Occipital lobe (tissue), 3 donors: ENCODE measurements at places on chromosomes 1 and 21. TPM values are rescaled to one million over a fixed set of nuclear protein-coding genes. Genes with fewer than 3 reads are reported as not detected.

DNA sequence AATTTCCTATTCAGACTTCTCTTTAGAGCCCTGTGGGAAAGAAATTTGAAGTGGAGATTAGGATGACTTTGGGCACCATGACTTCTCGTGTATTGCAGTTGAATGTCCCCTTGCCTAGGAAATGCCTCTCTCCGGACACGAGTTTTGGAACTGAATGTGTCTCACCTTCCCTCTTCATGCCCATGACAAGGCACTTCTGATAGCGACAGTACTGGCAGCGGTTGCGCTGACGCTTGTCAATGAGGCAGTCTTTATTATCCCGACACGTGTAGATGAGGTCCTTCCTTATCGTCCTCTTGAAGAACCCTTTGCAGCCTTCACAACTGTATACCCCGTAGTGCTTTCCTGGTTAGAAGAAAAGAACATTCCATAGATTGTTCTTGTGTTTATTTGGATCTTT, 28.1 kb downstream of the RXRG start:
- DNase-seq = no peak

DNA sequence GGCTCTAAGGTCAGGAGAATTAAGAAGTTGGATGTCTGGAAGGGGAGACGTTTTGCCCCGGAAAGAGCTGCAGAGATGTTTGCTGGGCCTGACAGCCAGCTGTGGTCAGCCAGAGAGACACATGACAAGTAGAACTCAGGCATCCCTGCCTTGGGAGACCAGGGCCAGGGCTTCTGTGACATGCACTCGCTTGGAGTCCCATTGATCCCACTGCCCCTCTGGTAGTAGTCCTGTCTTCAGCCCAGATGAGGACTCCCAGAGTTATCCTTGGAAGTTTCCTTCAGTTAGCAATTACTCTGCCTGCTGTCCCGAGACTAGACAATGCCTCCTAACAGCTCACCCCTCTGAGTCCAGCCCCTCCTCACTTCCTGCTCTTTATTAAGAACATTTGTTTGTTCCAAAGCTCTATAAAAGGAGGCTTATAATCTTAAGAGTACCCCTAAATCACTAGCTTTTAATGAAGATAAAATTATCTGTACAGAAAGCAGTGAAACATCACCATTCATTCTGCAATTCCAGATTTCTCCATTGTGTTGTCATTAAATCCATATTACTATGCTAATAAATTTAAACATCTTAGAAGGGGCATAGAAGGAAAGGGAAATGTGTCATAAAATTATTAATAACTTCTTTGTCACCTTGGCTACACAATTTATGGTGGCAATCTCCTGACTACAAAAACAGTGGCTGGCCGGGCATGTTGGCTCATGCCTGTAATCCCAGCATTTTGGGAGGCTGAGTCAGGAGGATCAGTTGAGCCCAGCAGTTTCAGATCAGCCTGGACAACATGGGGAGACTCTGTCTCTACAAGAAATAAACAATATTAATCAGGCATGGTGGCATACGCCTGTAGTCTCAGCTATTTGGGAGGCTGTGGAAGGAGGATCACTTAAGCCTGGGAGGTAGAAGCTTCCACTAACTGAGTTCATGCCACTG, 94.2 kb downstream of the KCNK1 start:
- DNase-seq = no peak

GRCh38 chr1:11748294-11749202, 12.6 kb downstream of the AGTRAP start:
- no peak for DNase-seq

DNA sequence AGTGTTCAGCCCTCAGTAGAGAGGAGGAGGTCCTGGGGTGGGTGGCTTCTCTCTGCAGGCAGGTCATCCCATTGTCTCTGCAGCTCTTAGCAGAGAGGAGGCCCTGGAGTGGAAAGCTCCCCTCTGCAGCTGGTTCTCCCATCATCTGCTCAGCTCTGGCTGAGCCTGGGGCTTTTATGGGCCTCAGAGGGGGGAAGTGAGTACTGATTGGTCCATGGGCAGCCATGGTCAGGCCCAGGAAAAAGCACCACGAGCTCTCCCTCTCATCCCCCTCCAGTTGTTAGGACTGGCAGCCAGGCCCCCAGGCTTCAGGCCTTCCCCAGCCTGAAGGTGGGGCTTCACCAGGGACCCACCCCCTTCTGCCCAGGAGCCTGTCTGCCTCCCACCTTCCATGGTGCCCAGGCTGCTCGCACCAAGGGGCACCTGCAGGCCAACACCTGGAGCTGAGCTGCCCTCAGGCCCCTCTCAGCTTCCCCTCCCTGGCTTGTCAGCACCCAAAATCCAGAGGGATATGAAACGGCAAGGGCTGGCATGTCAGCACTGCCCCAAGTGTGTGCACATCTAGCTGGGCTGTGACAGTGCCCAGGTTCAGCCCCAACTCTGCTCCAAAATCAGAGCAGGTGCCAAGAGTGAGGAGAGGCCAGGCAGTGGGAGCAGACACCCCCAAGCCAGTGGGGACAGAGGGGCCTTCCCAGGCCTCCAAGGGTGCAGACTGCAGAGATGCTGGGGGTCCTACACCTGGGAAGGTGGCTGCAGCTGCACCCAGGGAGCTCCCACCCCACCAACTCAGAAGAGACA, 449.0 kb downstream of the MATN1 start:
- no peak for DNase-seq

DNA sequence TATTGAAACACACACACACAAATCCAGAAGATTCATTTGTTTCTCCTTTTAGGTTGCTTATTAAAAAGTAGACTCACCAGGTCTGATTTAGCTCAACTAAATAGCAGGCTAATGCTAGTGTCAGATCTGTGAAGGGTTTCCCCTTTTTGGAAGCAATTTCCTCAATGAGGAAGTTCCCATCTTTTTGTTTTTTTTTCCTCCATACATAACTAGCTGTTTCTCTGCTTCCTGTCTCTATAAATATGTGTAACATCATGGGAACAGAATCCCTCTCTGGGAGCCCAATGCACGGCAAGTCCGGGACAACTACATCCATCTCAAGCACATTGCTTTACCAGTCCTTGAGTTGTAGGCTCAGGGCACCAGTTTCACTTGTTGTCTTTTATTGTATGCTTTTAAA, 1421.1 kb downstream of the PLA2G4A start:
- no peak for DNase-seq

The NTMT2 gene
- not detected for total RNA-seq

DNA sequence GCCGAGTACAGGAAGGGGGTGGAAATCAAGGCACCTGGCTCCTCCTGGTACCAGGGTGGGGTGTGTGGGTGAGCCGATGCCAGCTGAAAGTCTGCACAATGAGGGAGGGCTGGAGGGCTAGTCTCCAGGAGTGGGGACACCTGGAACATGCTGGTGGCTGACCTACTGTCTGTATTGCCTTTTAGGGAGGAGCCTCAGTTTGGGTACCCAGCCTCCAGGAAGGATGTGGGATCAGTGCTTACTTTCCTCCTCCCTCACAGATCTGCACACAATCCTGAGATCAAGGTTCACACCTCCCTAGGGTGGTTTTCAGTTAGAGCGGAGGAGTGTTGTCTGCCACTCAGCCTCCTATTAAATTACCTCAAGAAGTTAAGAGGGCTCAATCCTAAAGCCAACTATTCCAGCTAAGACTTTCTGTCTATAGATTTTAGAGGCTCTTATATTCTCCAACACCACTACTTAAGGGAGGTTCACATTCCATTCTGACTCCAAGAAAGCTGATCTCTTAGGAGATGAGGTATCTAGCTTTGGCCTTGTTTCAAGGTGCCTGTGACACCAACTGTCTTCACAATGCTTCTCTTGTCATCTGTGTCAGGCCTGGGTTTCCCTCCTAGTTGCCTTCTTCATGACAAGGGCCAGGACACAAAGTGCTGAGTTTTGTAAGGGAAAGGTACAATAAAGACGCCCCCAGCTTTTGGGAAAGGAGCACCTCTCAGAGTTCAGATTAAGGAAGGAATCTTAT, 15.7 kb downstream of the SSR2 start:
- DNase-seq = no peak

The TPTE gene
- total RNA-seq = not detected

The C1orf141 gene
- not detected for total RNA-seq

The OR2L3 gene
- total RNA-seq = 1.2 TPM

The FAM177B gene
- not detected for total RNA-seq

- DNase-seq = peak; percentile 58
Observed at GRCh38 chr21:45554477-45555175, 12.4 kb upstream of the SLC19A1 start.

- no peak for DNase-seq
Observed at GRCh38 chr1:107943694-107944093, 21.3 kb downstream of the VAV3 start.

GRCh38 chr21:36210779-36211659, 54.4 kb downstream of the DOP1B start:
- no peak for DNase-seq

DNA sequence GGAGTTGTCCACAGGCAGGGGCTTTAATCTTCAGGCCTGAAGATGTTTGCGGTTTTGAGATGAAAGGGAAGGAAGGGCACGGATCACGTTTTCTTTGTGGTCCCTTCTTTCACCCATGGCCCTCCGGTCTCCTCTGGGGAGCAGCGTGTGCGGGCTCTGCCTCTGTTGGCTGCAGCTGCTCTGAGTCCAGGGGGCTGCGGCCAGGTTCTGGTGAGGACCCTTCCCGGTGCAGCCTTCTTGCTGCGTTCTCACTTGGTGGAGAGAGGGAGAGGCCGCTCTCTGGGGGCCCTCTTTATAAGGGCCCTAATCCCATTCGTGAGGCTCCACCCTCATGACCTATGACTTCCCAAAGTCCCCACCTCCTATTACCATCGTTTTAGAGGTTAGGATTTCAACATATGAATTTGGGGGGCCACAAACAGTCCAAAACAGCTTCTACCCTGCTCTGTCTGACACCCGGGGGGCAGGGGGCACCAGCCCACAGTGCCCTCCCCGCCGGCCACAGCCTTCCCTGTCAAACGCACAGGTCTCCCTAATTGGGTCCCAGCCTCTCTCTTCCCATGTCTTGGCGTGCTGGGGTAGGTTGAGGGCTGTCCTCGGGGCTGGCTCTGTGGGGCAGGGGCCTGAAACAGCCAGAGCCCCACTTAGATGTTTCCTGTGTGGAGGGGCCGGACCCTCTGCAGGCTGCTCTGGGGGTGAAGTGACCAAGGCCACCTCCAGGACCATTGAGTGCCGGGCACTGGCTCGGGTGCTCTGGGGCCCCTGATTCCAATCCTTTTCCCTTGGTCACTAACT, 100.1 kb upstream of the C1orf174 start:
- DNase-seq = no peak

The RNU1-2 gene
- total RNA-seq = under 0.01 TPM

DNA sequence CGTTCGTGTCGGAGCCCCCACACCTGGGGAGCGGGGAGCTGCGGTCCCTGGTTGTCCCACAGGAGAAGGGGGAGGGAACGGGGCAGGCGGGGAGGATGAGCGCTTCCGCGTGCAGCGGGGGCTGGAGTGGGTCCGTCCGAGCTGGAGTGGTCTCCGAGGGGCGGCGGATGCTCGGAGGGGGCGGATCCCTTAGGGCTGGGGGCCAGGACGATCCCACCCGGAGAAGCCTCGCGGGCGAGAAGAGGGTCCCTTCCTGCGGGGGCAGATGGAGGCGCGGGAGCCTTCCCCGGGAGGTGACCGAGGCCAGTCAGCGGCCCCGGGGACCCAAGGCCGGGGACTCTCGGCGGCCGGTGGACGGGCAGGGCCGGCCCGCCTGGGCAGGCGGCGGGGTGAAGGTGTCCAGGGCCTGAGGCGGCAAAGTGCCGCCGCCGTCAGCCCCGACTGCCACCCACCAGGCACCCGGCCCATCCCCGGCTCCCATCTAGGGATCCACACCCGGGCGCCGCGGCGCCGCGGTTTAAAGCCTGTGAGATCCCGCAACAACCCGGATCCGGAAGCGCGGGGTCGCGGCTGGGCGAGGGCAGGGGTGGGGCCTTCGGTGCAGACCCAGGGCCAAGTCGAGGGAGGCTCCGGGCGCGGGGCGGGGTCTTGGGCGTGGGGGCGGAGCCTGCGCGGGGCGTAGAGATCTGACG, 5.3 kb upstream of the CCDC27 start:
- peak; percentile 87 for DNase-seq

The FAM151A gene
- total RNA-seq = not detected

The GNAT2 gene
- not detected for total RNA-seq

The OR2T33 gene
- not detected for total RNA-seq

The CLEC20A gene
- total RNA-seq = not detected

DNA sequence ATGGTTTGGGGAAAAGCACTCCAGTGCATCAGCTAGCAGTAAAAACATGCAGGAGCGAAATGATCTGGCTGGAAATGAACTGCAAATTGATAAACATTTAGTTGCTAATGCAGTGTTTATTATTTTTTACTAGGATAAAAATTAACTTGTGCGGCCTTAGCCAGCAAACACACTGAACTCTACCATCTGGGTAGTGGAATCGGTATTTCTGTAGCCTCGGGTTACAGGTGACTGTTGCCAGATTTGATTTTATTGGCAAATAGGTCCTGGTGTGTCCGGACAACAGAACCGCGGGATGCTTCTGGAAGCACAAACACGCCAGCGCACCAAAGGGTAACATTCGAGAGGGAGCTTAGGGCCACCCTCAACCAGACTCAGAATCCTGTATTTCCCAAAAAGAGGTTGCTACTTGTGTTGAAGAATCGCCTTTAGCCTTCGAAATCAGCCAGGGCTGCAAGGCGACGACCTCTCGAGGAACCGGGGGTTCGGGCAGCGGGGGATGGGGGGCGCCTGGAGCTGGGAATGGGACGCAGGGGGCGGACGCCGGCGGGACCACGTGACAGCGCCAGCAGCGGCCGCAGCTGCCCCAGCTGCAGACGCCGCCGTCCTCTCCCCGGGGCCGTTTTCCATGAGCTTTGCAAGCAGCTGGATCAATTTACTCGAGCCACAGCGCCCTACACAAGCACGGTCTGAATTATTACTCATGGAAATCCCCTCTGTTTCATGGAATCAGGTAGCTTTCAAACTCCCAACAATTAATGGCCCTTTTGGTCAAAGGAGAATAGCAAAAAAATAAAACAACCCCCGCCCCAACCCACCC, 158.8 kb downstream of the TOMM20 start:
- DNase-seq = peak; percentile 62

- DNase-seq = no peak
Observed at GRCh38 chr1:27609618-27610240, 5.8 kb upstream of the AHDC1 start.

GRCh38 chr1:27527223-27527889, 37.4 kb upstream of the WASF2 start:
- peak; percentile 39 for DNase-seq

GRCh38 chr1:43558346-43558841, 27.7 kb downstream of the PTPRF start:
- DNase-seq = peak; percentile 22

GRCh38 chr1:219784660-219785381, 143.5 kb downstream of the SLC30A10 start:
- DNase-seq = no peak

GRCh38 chr1:63773496-63773814, 362 bp upstream of the ROR1 start:
- no peak for DNase-seq

GRCh38 chr21:25313829-25314228, 293.5 kb downstream of the MRPL39 start:
- no peak for DNase-seq

DNA sequence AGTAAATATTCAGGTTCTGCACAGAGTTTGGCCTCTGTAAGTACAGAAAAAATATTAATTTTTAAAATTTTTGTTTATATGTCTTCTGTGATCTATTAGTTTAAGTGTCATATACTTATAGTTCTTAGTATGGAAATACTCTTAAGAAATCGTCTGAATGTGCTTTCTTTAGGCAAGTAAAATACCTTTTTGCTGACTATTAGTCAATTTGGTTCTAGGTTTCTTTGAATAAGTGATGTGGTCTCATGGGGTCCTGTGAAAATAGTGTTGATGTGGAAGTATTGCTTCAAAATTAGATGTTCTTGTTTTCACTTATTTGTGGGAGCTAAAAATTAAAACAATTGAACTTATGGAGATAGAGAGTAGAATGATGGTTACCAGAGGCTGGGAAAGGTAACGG, 23.9 kb downstream of the MIGA1 start:
- DNase-seq = no peak
